ENCODE measurements at places on chromosomes 1 and 21.

DNA sequence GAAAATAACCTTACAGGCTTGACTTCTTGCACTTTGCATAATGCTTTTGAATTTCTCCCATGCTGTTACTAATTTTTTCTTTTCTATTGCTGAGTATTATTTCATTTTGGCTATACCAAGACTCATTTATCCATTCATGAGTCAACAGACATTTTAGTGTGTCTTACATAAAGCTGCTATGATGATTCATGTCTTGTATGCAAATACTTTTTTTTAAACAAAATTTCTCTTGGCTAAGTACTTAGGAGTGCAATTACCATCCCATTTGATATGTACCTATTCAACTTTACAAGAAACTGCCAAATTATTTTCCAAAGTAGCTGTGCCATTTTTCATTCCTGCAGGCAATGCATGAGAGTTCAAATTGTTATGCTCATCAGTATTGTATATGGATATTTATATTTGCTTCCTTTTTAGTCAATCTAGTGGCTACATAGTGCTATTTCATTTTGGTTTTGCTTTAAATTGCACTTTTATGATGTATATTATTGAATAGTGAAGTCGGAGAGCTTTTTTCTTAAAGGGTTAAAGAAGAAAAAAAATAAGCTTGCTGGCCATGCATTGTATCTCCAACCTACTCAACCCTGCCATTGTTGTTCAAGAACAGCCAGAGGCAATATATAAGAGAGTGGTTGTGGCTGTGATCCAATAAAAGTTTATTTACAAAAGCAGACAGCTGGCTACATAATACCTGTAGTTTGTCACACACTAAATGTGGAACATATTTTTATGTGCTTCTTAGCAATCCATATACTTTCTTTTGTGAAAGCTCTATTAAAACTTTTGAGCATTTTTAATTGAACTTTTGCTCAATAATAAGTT, 862.8 kb downstream of the KCNT2 start:
- no peak for DNase-seq

- no peak for DNase-seq
Measured at GRCh38 chr1:189637041-189637440, 840.6 kb downstream of the BRINP3 start.

GRCh38 chr1:184965944-184966860, 8.1 kb downstream of the NIBAN1 start:
- DNase-seq = no peak

DNA sequence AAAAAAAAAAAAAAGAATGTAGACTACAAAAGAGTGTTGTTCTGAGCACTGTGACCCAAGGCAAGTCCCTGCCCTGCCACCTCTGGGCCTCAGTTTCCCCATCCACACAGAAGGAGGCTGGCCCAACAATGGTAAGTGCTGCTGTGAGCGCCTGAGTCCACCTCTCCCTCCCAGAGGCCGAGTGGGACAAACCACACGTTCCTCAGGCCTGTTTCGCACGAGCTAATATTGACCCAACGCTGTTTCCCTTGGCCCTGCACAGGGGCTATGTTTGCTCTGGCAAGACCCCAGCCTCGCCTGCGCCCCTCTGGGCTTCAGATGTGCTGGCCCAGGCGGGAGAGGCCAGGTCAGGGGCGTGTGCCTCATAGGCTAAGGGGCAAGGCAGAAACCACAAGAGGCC, 12.6 kb upstream of the LAPTM5 start:
- no peak for DNase-seq

GRCh38 chr1:197277166-197277565, 9.1 kb downstream of the CRB1 start:
- no peak for DNase-seq

DNA sequence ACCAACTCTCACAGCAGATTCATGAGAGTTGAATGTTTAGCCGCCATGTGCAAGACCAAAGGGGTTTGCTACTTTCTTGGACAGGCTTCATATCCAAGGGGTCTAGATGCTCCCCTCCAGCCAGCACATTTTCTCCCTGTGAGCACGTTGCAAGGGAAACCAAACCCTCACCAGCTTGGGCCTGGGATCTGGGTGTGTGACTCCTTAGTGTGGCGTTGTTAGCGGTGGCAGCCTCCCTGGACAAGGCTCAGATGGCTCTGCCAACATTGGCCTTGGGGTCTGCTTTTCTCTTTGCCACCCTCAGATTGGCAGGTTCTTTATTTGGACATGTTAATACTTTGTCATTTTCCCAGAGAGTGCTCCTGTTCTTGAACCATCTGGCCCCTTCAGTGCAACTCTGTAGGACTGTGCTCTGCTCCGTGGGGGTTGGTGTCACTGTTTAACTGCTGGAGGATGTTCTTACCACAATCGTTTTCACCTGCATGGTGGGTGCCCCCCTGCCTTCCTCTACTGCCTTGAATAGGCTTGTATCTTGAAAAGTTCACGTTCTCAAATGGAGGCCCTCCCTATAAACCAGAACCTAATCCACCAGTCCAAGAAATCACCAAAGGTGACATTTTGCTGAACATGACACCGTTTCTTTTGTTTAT, 13.4 kb downstream of the ABCG1 start:
- DNase-seq = no peak

- no peak for DNase-seq
Measured at GRCh38 chr21:35019631-35020032, 29.5 kb downstream of the RUNX1 start.

GRCh38 chr1:243549108-243549507, 293.3 kb downstream of the SDCCAG8 start:
- no peak for DNase-seq
